Right atrium auricular region (tissue), 2 donors: ENCODE measurements at places on chromosomes 1 and 21.

- no peak for DNase-seq
Measured at GRCh38 chr21:30953605-30954004, 72.2 kb upstream of the KRTAP11-1 start.

DNA sequence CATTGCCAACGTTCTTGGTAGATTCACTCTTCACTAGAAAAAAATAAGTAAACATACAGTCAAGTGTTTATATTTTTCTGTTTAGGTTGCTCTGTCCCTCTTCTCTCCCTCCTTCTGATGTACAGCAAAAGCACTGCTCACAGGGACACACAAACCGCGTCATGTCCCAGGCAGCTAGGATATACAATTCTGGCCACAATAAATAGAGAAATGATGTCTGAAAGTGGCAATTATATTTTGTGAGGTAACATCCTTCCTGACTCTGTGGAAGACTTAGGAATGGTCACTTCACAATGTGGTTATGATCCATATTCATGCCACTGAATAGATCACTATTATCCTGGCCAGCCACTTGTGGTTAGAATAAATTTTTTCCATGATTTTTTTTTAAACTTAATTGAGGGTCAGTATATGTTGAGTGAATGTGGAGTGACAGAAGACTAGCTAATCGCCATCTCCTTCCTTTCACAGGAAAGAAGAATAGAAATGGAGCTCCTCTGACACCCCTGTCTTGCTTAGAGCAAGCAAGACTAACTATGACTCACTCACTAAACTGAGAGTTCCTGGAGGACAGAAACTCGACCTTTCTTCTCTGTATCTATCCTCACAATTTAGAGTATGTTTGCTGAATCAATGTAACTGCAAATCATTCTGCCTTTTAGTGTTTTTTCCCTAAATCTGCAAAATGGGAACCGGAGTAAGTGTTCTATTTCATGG is 54.0 kb downstream of the ZNHIT6 start:
- no peak for DNase-seq

DNA sequence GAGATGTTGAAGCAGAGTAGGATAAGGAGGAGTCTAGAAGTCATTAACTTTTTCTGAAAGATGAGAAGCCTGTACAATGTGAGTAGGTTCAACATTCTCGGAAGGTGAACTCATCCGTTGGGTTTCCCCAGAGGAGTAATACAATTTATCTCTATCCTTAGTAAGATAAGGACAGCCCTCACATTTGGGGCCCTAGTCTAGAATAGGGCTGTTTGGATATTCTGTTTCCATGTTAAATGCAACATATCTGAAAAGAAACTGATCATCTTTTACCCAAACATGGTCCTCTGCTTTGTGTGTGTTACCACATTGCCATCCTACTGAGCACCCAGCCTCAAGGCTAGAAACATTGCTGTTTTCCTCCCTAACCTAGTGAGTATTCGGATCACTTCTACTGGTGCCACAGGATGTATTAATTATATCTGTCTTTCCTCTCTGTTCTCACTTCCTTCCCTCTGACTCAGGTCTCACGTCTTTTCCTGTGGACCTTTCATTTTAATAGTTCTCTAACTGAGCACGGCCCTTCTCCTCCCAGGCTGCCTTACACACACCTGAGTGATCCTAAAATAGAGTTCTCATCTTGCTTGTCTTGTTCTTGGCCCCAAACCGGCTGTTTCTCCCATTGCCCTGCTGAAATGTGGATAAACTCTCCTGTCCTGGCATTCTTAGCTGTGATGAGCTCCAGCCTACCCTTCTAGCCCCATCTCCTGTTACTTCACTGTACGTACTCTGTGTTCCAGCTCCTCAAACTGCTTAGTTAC is 91.7 kb downstream of the CDC14A start:
- no peak for DNase-seq

- DNase-seq: no peak
Measured at GRCh38 chr1:33281554-33282303, 25.4 kb downstream of the ZNF362 start.

DNA sequence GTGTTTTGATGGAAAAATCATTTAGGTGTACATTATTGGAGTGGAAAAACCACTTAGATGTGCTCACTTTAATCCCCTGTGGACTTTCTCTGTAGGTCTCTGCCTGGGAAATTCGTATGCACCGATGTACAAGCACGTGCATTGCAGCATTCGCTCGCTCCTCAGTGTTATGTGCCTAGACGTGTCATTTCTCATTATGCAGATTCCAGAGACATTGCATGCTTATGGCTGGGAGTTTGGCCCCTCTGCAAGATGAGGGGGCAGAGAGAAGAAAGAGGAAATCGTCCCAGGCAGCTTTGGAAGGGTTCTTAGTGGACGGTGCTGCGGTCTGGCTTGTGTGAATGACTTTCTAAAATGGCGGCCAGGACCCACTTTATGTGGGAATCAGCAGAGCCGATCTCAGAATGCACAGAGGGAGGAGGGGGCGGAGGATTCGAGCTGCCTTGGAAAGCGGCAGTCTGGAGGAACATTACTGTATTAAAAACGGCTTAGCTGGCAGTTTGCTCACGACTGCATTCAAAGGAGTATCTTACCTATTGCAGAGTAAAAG is 2.3 kb downstream of the SPEN start:
- no peak for DNase-seq

DNA sequence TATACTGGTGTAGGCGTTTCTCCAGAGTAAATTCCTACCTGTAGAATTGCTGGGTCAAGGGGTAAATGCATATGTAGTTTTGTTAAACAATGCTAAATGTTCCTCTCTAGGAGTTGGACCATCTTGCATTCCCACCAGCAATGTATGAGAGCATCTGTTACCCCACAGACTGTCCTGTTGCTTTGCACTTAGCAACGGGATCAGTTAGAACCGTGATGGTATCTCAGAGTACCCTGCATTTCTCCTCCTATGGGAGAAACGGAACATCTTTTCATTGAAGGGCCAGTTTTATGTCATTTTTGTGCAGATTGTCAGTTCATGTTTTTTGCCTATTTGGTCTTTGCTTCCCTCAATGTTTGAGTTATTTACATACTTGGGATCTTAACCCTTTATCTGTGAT is 18.0 kb upstream of the RIPPLY3 start:
- no peak for DNase-seq
